Ureter (tissue), 1 donor: ENCODE measurements at places on chromosomes 5 and 9.

DNA sequence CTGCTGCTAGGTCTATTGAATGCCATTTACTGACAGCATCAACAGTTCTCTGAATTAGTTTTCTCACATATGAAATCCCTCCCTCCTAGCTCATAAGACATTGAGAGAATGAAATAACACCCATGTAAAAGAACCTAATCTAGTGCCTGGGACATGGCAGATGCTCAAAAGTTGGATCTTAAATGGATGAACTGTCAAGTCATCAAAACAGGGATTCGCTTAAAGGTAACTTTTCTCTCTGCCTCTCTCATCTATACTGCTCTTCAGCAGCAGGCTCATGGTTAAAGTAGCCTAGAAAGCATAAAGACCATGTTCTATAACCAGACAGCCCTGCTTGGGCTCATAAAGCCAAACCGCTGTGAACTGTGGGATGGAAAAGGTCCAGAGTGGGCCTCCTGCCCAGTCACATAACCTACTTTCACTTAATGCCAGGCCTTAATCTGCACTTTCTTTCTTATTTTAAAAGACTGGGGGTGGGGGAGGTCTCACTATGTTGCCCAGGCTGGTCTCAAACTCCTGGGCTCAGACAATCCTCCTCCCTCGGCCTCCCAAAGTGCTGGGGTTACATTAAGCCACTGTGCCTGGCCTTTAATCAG is 3.7 kb downstream of the TMEM245 start:
- DNase-seq: no peak

DNA sequence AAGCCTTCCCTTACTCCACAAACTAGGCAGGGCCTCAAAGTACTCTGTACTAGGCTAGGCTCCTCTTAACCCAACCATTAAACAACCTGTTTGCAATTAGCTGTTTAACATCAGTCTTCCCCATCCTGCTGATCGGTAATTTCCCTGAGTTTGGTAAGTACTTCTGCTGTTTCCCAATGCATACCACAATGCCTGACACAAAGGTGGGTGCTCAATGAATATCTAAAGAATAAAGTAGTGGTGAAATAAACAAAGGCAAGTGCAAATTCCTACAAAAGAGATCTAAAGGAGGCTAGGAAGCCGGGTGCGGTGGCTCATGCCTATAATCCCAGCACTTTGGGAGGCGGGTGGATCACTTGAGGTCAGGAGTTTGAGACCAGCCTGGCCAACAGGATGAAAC is 25.0 kb downstream of the FBXW2 start:
- no peak for DNase-seq

- no peak for DNase-seq
These were observed 65.2 kb upstream of the ADRA1B start for GRCh38 chr5:159851053-159851452.

DNA sequence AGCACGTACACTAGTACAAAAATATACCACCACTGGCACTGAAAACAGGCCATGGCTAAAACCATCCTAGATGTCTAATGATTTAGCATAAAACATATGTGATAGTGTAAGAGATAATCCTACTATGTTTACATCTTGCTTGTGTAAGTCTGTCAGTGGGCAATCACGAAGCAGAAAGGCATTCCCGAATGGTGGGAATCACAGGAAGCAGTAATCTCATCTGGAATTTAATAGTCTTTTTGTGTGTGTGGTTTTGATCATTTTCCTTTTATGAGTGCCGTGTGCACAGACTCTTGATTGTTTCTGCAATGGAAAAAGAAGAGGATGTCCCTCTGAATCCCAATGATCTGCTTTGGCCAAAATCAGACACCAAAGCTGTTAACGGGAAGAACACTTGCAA is 200.5 kb downstream of the EBF1 start:
- DNase-seq: no peak

DNA sequence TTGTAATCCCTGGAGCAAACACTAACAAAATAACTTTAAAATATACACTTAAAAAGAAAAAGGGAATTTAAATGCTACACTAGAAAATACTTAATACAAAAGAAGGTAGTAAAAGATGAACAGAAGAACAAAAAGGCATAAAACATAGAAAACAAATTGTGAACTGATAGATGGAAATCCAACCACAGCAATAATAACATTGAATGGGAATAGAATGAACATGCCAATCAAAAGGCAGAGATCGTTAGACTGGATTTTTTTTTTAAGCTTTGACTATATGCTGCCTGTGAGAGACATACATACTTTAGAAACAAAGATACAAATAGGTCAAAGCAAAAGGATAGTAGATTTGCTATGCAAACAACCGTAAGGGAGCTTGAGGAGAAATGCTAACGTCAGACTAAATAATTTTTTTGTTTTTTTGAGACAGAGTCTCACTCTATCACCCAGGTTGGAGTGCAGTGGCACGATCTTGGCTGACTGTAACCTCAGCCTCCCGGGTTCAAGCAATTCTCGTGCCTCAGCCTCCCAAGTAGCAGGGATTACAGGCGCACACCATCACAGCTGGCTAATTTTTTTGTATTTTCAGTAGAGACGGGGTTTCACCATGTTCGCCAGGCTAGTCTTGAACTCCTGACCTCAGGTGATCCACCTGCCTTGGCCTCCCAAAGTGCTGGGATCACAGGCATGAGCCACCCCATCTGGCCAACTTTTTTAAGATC is 6.5 kb downstream of the ABO start:
- DNase-seq: no peak

DNA sequence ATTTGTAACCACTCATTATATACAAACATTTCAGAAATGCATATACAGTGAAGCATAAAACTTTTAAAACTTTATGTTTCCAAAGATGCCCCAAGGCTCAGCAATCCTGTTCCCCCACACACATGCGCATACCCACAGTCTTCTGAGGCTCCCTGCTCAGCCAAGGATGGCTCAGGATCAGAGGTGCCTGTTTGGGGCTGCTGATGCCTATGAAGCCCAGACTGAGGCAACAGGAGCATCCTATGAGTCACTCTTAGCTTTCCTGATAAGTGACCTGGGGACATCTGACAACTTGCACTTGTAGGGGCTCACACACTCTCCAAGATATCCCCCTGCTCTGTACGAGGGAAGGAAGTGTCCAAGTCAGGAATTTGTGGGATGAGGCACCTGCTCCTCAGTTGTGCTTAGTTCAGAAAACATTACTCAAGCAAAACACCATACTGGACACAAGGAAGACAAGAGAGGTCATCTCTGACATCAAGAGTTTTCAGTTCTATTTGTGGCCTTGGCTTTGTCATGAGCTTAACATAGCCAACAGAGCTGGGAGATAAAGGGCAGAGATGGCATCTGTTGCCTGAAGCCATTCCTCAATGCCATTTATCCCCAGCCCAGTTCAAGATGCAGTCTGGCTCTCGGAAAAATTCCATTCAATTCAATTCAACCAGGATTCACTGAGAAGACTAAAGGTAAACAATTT is 62.3 kb downstream of the NIPSNAP3B start:
- DNase-seq: no peak
